ENCODE measurements at places on chromosomes 7 and 10.

DNA sequence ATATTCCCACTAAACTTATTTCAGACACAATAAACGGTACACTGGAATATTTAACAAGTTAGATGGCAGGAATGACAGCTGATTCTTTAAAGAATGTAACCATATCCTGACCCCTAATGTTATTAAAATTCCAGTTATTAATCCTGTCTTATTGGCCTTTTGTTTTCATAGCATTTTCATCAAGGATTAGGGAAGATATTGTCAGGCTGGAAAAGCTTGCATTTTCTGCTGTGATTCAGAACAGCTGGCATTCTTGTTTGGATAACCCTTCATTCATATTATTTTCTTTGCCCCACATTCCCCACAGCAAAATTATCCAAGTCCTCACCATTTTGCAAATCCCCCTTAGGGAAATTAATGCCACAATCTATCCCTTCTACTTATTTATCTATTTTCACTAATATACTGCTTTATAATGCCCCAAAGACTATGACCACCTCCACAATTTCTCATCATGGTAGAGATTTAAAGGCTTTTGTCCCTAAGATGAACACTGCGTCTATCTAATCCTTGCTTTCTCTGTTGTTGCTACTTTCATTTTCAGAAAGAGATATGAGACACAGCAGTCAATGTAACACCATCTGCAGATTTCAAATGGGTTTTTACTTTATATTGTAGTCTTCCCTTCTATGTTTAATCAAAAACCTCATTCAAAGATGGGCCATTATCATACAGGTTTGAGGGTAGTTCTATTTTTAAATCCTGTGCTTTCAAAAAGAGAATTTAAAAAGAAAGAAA is 475.1 kb downstream of the PARD3 start:
- no peak for DNase-seq

GRCh38 chr7:31044529-31044928 is 7.6 kb upstream of the ADCYAP1R1 start:
- no peak for DNase-seq

GRCh38 chr7:29429401-29429800 is 134.2 kb upstream of the PRR15 start:
- DNase-seq, result no peak

GRCh38 chr10:61047081-61047480 is 103.1 kb upstream of the RHOBTB1 start:
- DNase-seq, result no peak

- DNase-seq, result no peak
Observed at GRCh38 chr7:84095971-84096370, 98.6 kb downstream of the SEMA3A start.

DNA sequence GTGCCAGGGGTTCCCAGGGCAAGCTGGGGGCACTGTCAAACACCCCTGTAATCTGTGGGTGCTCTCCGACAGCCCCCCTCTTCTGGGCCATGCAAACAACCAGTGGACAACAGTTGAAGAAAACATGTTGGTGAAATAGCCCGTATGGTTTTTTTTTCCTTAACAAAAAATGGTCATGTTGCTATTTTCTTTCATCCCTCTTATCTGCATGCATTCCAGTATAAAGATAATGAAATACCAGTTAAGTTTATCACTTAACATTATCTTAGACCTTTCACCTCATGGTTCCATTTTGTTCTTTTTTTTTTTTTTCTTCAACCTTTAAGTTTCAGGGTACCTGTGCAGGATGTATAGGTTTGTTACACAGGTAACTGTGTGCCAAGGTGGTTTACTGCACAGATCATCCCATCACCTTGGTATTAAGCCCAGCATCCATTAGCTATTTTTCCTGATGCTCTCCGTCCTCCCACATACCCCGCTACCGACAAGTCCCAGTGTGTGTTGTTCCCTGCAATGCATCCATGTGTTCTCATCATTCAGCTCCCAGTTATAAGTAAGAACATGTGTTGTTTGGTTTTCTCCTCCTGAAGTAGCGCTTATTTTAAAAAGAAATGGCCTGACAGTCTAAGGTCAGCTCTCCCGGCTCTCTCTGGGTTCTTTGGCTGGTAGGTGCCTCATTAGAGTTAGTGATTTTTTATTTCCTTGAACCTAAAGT is 110.1 kb downstream of the NRP1 start:
- no peak for DNase-seq

DNA sequence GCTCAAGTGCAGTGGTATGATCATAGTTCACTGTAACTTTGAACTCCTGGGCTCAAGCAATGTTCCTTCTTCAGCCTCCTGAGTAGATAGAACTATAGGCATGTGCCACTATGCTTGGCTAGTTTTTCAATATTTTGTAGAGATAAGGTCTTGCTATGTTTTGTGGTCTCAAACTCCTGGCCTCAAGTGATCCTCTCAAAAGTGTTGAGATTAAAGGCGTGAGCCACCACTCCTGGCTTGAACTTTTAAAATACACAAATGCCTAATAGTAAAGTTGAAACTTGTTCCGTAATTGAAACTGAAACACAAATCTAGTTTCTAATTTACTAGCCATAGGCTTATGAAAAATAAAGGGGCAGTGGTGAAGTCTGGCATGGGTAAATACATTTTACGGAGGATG is 65.7 kb downstream of the AP3M1 start:
- no peak for DNase-seq

GRCh38 chr7:125876431-125876830 is 946.8 kb upstream of the POT1 start:
- DNase-seq, result no peak

DNA sequence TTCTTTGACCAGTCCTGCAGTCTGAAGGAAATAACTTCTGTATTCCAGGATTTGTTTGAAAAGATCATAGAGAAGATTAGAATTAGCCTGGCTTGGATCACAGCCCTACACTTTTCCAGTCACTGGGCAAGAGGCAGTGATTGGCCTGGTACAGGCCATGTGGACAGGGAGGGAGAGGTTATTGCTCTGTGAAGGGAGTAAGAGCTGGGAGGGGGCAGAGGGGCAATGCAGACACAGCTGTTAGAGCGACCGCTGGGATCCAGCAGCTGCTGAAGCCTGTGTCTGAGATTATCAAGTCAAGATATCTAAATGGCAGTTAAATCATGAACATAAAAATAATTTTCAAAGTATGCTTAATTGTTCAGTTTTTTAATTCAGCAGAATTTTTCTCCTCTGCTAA is 257.3 kb downstream of the SDK1 start:
- DNase-seq, result peak; percentile 29

DNA sequence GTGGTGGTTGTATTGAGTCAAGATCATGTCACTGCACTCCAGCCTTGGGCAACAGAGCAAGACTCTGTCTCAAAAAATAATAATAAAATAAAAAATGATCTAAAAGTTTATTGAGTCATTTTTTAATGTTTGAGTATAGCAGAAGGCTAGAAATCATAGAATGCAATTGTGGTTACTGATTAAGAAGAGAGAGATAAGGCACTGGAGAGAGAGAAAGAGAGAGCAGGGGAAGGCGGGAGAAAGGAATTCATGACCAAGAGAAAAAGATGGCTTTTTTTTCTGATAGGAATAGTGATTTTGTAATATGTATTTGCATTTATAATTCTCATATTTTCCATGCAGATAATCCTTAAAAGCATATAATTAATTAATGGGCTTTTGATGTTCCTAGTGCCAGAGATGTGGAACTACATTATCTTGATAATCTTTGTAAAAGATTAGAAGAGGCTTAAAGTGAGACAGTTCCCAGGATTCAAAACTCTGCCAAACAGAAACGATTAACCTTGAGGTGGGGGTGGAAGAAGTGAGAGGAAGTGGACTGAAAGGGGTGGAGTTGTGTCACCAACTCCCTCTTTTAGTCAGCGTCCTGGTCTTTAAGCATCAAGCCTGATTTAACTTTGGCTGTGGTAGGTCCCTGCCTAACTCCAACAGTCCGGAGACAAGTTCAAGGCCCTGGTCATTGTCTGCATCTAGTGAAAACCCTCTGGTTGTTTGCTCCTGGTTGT is 76.2 kb downstream of the CHN2 start:
- DNase-seq, result no peak

- DNase-seq, result no peak
Observed at GRCh38 chr7:116551692-116552091, 26.9 kb downstream of the CAV1 start.

- no peak for DNase-seq
Observed at GRCh38 chr10:24120646-24121045, 88.3 kb upstream of the KIAA1217 start.

DNA sequence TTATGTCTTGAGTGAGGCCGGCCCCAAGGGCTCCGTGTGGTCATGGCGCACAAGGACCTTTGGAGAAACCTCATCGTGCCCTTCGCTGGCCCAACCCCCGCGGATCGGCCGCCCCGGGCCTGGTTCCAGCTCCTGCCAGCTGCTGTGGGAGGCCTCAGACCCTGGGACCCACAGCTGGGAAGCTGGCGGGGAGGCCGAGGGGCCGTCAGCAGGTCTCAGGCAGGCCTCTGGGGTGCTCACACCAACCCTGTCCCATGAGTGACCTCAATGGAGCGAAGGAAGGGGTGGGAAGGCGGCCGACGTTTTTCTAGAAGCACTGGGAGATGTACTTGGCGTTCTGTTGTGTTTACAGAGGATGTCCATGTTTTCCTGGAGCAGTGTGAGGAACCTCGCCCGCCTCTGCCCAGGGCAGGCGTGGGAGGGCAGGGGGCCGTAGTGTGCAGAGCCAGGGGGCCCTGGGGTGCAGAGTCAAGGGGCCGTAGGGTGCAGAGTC is 18.6 kb upstream of the ADGRA1 start:
- no peak for DNase-seq

DNA sequence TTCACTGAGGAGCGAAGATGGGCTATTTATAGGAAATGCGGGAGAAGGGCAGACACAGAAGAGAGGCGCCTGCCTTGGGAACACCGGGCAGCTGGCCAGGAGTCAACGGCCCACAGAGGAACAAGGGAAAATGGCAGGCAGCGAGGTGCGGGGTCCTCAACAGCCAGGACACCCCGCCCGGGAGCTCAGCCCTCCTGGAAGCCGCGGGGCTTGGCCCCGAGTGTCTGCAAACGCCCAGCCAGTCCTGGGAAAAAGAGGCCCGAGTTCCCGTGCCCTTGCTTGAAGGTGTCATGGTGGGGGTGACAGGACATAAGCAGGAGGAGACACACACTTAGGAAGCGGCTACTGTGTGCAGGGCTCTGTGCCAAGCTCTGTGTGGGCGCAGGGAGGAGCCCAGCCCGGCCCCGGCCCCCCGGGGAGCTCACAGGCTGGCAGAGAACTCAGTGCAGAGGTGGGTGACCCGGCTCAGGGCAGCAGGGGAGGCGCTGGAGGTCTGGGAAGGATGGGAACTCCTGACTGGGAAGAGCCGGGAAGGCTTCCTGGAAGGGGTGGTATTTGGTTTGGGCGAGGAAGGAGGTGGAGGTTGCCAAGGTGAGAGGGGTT is 79.9 kb downstream of the ELFN1 start:
- no peak for DNase-seq

DNA sequence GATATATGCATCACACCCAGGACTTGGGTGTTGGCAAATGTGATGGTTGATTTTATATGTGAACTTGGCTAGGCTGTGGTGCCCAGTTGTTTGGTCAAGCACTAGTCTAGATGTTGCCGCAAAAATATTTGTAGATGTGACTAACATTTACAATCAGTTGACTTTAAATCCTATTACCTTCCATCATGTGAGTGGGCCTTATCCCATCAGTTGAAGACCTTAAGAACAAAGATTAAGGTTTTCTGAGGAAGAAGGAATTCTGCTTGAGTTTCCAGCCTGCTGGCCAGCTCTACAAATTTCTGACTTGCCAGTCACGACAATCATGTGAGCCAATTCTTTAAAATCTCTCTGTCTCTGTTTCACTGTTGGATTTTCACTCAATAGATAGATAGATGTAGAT is 20.3 kb downstream of the TSPAN13 start:
- DNase-seq, result no peak

- DNase-seq, result no peak
Observed at GRCh38 chr10:47090903-47091302, 179.7 kb downstream of the PTPN20 start.

GRCh38 chr10:49001402-49001801 is 61.8 kb upstream of the LRRC18 start:
- peak; percentile 70 for DNase-seq

- DNase-seq, result peak; percentile 76
Observed at GRCh38 chr7:47253650-47254080, 328.2 kb downstream of the TNS3 start.

DNA sequence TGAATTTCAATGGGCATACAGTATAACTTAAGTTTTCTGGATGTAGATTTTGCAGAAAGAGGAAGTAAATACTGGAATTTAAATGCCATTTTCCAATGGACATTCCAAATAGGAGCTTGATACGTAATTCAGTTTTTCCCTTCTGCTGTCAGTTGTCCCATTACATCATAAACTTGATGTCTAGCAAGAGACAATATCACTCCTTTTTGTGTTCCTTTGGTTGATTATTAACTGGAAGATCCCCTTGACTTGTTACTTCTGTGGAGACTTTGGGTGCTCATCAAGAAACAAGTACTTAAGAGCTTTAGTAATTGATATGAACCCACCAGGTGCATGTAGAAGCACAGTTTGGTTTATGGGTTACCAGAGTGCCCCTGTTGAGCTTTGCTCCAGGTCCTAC is 116.1 kb downstream of the ST7 start:
- no peak for DNase-seq

GRCh38 chr10:5094265-5095205 is at the start of gene AKR1C3:
Gene AKR1C3, plus strand, starts transcription at chr10:5094414. Its CDS starts 31 bp downstream, at chr10:5094445.
- peak; percentile 11 for DNase-seq

DNA sequence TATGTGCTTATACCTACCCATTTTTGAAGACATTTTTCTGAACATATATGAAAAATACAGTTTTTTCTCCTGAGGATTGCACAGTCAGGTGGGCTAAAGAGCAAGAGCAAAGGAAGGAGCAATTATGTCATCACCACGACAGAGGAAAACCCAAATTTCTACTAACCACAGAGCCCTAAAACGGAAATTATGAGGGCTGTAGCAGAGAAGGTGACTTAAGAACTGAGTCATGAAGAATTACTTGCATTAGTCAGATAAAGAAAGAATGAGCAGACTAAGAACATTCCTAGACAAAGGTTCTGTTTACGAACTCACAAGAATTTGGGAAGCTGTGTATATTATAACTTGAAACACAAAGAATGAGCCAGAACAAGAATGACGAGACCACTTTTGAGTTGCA is 974.4 kb downstream of the NXPH1 start:
- no peak for DNase-seq
